IPS DF 6.9 (cell line): ENCODE measurements at places on chromosomes 3 and 15.

DNA sequence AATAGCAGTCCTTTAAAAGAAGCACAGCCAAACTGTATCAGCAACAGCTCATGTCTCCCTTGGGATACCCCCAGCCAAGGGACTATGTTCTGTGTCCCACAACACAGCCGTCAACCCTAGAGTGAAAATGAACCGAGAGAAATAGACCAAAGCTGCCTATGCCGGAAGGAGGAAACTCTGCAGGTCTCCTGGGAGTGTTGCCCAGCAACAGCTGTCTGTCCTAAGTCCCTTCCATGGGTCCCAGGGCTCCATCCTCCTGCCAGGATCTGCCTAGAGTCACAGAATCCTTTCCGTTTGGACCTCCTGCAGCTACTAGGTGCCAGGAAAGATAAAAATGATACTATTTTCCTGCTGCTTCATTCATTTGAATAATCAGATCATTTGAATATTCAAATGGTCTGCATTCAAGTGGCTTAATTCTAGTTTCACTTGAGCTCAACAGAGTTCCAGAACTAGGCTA is 53.1 kb downstream of the TRANK1 start:
- DNase-seq, result no peak

DNA sequence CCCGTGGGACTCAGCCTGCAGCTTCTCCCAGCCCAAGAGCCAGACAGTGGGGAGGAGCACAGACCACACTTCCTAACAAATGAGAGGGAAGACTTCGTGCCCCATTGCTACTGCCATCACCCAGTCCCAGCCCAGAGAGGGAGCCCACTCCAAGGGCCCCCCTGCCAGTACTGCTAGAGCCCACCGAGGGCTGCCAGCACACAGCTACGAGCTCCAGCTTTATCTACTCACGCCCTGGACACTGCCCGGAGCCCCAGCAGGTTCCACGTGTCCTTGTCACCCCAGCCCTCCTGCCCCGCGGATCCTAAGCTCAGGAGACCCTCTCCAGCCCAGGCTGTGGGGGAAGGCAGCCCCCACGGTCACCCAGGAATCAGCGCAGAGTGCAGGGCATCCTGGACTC is 1.9 kb downstream of the GOLGA8A start:
- no peak for DNase-seq

- no peak for DNase-seq
Measured at GRCh38 chr3:8368598-8368997, 133.0 kb upstream of the LMCD1 start.

DNA sequence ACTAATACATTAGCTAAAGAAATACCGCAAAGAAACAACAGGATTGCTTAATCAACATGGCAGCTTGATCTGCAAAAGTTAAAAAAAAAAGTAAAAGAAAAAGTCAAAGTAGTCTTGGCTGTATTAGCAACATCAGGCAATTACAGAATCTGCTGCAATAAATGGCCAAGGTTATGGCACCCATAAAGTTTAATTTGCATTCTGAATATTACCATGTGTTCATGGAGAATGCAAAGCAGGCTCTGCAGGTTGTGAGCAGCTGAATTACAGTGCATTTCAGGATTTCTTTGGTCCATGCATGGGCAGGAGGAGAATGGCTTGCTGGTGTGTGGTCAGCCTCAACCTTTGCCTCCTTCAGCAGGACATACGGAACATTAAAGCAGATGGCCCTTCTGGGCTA is 199.1 kb upstream of the AZI2 start:
- DNase-seq, result no peak

- no peak for DNase-seq
Measured at GRCh38 chr15:70604666-70605315, 158.6 kb downstream of the UACA start.

DNA sequence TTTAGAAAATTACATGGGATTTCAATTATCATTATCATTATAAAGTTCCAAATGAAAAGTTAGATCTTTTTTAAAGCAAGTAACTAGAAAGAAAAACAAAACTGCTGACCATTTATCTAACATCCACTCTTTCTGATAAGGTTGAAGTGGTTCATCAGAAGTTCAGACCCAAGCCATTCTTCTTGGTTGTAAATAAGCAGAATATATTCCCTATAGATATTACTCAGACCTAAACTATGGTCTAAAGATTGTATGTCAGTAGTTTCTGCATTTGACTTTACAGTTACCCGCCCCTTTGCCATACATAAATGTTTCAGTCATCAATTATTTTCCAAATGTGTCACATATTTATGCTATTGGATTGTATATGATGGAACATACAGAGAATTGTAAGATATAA is 136.7 kb downstream of the PLOD2 start:
- DNase-seq, result no peak

GRCh38 chr3:146466604-146467003 is 2.8 kb downstream of the PLSCR2 start:
- DNase-seq, result no peak

- DNase-seq, result no peak
Measured at GRCh38 chr3:17045705-17046104, 160.9 kb downstream of the PLCL2 start.

- DNase-seq, result no peak
Measured at GRCh38 chr3:150370999-150371398, 37.1 kb upstream of the TSC22D2 start.

GRCh38 chr3:136070953-136071949 is 105.7 kb downstream of the PPP2R3A start:
- no peak for DNase-seq

DNA sequence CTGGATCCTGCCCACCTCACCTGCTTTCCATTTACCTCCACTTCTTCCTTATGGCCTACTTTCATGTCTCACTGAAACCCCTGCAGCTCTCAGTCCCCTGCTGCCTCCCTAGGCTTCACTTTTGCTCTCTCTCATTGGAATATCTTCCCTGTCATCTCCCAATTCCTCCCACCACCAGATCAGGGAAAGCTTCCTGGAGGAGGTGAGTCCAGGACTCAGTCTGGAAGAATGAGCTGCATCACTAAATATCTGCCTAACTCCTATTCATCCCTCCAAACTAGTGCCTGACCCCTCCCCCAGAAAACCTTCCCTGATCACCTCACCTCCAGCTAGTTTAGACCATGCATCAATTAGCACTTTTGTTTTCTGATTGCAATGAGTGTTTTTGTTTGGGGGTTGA is 37.1 kb downstream of the MRPL46 start:
- DNase-seq, result no peak

DNA sequence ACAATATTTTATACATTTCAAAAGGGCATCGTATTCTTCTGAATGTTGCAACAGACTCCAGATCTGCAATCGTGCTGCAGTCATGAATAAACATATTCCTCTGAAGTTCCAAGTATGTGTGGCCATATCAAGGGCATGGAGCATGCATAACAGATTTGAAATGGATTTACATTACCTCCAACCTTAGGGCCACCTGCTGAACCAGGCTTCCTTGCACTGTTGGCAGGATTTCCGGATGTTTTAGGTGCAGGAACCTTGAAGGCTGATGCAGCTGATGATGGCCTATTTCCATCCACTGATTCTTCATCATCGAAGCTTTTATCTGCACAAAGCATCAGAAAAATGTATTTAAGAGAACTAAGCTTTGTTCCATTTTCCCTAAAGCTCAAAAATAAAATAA is 73.5 kb downstream of the CLASP2 start:
- DNase-seq, result no peak

DNA sequence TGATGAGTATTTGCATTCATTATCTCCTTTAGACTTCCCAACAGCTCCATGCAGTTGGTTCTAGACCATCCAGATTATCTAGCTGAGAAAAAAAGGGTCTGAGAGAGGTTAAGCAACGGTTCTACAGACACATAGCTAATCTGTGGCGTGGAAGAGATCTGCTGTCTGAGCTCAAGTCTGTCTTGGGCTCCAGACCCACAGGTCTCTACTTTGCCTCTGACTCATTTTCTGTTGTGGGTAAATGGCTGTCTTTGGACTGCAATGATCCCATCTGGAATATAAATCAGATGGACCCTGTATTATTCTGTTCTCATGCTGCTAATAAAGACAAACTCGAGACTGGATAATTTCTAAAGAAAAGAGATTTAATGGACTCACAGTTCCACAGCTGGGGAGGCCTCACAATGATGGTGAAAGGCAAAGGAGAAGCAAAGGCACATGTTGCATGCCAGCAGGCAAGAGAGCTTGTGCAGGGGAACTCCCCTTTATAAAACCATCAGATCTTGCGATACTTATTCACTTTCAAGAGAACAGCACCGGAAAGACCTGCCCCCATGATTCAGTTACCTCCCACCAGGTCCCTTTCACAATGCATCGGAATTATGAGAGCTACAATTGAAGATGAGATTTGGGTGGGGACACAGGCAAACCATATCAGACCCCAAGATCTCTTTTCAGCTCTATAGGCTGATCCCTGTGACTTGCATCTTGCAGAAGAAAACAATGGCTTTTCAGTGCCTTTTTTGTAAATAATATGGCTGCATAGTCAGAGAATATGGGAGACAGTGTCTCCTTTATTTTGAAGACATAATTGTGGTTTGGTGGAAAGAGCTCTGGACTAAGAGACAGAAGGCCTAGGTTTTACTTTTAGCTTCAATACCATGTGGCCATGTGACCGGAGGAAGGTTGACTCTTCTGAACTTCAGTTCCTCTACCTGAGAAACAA is 24.7 kb downstream of the CEMIP start:
- no peak for DNase-seq

DNA sequence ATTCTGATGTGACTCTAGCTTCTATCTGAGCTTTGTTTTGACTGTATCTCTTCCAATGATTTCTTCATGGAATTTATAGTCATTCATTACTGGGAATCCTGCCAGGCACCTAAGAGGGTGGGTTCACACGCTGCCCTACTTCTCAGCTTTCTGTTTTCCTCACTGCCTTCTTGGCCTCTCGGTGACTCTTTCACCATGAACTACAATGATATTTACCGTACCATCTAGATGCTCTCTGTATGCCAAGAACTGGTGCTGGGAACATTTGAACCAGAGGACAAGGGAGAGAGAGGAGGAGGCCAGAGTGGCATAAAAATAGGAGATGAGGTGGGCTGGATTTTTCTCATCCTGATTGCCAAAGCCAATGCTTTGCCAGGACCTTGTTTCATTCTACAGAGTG is 280.0 kb upstream of the P2RY1 start:
- no peak for DNase-seq

GRCh38 chr3:184741259-184741556 is 29.3 kb upstream of the MAGEF1 start:
- DNase-seq, result no peak
